ENCODE measurements at places on chromosomes 6 and 20.

DNA sequence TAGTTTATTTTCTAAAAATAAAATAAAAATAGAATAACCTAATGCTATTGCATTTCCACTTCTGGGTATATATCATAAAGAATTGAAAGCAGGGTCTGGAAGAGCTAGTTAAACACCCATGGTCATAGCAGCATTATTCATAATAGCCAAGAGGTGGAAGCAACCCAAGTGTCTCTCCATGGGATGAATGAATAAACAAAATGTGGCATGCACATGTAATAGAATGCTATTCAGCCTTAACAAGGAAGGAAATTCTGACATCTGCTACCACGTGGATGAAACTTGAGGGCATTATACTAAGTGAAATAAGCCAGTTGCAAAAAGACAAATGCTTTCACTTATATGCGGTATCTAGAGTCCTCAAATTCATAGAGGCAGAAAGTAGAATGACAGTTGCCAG, 130.8 kb downstream of the TIAM2 start:
- no peak for DNase-seq

GRCh38 chr20:33277471-33278441, 5.3 kb upstream of the BPIFB1 start:
- no peak for DNase-seq

GRCh38 chr20:4086771-4087687, 71.7 kb upstream of the RNF24 start:
- DNase-seq, result no peak

- DNase-seq, result no peak
These were observed 92.5 kb downstream of the PSMB1 start for GRCh38 chr6:170460641-170461040.

DNA sequence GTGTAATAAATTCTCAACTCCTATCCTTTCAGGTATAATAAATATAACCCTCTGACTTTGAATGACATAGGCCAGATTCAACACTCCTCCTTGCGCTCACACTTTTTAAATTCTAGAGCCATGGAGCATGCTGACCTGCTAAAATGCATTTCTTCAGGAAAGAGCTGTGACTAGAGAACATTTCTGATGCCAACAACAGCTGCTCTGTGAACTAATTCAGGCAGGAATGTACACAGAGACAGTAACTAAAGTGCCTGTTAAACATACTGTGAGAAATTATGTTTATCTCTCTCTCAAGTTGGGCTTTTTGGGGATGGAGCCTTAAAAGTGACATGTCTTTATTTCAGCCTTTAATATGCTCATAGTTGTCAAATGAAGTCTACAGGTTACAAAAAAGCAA, 8.3 kb downstream of the NHSL1 start:
- no peak for DNase-seq

- peak; percentile 93 for DNase-seq
These were observed 80.4 kb upstream of the ZNF184 start for GRCh38 chr6:27553123-27553904.

- DNase-seq, result peak; percentile 35
These were observed 61.2 kb downstream of the TNFAIP3 start for GRCh38 chr6:137928286-137928685.

GRCh38 chr20:574297-574942, 30.8 kb upstream of the CSNK2A1 start:
- no peak for DNase-seq

DNA sequence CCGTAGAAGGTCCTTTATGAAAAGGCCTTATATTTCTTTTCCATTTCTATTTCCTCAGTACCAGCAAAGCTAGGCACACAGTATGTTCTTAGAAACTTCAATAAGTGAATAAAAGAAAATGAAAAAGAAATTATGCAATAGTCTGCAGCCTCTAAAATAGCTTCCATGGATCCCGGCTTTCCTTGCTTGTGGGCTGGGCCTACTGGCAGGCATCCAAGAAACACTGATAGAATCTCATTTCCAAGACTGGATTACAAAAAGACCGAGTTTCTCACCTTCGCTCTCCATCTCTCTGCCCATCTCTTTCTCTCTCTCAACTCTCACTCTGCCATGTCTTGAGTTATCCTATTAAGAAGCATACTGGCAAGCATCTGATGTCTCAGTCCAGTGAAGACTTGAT, 187.5 kb upstream of the FKBP1C start:
- no peak for DNase-seq

DNA sequence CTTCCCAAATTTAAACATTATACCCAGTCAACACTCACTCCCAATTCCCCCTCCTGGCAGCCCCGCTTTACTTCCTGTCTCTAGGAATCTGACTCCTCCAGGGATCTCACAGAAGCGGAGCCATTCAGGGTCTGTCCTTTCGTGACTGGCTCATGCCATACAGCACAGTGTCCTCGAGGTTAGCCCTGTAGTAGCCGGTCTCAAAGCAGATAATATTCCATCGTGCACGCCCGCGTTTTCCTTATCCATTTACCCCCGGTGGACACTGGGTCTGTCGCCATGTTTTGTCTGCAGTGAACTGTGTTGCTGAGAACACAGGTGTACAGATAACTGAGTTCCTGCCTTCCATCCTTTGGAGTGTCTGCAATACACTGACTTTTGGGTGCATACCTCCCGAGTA, 95.3 kb downstream of the TTLL2 start:
- no peak for DNase-seq

DNA sequence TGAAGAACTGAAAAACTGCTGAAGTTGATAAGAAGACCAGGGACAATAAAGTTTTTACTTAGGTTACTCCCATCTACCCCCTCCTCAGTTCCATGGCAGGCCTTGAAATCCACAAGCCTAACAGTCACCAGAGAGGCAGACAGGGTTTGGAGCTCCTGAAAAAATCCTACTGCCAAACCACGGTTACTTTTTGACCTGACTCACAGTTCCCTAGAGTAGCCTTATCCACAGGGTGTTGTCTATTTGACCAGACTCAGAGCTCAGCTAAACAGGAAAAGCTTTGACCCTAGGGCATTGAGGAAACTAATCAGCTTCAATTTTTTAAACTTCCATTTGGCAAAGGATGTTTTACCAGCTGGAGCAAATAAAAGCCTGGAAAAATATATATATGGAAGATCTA, 257.7 kb upstream of the NT5E start:
- DNase-seq, result no peak

DNA sequence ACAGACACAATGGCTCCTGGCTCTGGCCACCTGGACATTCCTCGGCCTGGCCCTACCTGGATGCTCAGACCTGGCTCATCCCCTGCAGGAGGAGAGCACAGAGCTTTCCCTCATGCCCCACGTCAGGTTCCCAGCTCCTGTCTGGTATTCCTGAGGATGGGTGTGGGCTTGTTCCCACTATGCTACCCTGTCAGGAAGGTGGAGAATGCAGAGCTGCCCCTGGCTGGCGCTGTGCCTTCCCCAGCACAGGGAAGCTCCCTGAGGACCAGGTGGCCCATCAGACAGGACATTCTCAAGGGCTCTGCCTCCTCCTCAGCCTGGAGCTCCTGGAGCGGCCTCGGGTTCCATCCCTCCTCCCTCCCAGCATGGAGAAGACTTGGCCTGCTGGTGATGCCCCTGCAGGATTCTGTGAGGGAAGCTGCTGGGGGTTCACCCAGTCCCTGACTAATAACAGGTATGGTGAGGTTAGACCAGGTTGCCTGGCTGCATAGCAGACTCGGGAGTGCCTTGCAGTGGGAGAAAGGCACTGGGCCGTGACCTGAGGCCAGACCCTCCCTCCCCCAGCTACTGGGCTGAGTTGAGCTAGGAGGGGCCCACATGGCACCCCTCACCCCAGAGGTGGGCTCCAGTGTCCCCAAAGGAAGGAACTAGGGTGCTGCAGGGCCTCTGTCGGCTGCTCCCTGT, 156.0 kb upstream of the MLN start:
- no peak for DNase-seq

GRCh38 chr6:133055441-133055966, 185.7 kb upstream of the EYA4 start:
- no peak for DNase-seq

DNA sequence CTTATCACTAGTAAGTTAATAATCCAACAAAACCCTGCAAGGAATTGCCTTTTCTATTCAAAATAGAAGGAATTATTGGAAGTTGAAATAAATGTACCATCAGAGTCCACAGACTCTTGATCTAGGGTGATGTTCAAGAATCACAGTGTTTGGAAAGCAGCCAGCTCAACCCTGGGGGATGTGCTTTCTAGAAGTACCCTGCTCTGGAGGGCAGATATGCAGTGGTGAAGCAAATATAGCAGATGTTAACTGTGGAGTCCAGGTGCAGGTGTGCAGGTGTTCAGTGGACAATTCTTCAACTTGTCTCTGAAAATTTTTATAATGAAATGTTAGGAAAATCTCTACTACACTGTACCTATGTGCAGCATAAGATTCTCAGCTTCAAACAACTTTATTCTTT, 9.1 kb upstream of the INSM1 start:
- DNase-seq, result no peak

DNA sequence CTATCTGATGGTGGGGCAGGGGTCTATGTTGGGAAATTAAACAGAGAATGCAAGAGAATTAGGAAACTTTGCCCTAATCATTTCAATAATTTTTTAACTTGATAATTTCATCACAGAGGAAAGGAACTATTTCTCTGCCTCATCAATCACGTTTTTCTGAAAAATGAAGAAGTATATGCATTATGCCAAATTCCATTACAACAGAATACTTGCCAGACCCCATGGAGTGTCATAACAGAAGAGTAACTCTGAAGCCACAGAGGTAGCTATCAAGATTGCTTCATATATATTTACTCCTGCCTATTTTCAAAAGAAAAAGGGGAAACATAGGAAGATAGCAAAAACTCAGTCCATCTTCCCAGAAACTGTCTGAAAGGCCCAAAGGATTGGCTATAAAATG, 5.7 kb upstream of the USP49 start:
- DNase-seq, result no peak

- DNase-seq, result peak; percentile 25
These were observed 125.1 kb downstream of the LY86 start for GRCh38 chr6:6713657-6714056.

GRCh38 chr6:36285187-36285671, 15.4 kb downstream of the PNPLA1 start:
- no peak for DNase-seq

- no peak for DNase-seq
These were observed 1.6 kb downstream of the TOX2 start for GRCh38 chr20:43916073-43916880.

- no peak for DNase-seq
These were observed 52.0 kb downstream of the MAP3K5 start for GRCh38 chr6:136740050-136740974.

DNA sequence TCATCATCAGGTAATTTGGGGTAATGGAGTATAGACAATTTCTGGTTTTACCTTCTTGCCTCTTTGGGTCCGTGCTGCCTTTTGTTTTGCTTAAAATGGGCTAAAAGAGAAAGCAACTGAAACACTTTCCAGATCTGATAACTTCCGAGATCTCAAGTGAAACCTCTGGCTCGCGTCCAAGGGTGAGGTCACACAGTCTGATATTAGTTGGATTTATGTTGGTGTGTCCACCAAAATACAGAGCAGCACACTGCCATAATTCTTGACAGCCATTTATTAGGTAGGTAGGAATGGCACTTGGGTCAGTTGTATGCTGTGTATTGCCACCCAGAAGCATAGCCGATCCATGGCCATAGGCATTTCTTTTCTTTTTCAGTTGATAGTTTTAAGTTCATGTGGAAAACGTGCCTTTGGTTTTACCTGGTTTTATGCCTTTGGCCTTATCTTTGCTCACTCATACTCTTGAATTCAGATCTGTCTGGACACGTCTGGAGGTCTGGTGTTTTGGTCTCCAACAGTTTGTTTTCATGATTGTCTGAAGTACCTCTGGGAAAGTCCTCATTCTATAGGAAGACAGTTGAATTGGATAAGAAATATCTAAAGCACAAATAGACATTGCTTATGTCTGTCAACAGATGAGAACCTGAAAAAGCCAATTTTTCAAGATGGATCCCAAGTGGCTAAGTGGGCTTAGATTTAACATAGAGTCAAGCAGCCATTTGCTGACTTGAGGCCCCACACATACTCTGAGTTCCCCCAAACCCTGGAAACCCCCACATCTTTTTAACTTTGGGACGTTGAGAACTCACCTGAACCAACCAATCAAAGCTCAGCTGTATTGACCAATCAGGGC, 320.8 kb downstream of the SOX4 start:
- DNase-seq, result no peak

DNA sequence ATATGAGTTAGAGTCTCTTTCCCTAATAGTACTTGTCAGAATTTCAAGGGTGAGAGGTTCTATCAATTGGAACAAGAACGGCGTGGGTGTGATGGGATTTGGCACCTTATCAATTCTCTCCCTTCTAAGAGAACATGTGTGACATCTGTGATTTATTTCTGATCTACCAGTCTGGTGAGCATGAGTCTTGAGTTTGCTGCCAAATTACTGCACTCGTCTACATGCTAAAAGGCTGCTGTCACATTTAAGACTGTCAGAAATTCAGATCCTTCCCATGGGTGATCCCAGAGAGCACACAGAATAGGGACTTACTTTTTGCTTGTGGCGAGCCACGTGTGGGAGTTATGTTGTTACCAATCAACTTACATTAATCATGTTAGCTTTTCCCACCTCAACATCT, 370.2 kb upstream of the SASH1 start:
- DNase-seq, result no peak

DNA sequence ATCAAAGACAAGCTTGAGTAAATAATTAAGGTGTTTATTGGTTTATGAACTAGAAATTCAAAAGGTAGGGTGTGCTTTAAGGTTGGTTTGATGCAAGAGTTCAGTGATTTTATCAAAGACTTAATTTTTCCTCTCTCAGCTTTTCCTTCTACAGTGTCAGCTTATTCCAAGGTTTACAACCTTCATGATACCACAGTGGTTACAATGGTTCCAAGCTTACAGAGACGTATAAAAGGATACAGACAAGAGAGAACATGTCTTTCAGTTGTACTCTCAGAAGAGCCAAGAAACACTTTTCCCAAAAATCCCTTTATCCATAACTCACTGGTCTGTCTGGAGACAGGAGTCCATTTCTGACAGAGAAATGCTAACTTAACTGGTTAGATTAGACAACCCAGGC, 93.5 kb upstream of the LOC128125822 start:
- no peak for DNase-seq

GRCh38 chr20:62134735-62135231, 8.4 kb downstream of the PSMA7 start:
- no peak for DNase-seq

GRCh38 chr6:90820436-90820835, 233.6 kb upstream of the MAP3K7 start:
- no peak for DNase-seq

DNA sequence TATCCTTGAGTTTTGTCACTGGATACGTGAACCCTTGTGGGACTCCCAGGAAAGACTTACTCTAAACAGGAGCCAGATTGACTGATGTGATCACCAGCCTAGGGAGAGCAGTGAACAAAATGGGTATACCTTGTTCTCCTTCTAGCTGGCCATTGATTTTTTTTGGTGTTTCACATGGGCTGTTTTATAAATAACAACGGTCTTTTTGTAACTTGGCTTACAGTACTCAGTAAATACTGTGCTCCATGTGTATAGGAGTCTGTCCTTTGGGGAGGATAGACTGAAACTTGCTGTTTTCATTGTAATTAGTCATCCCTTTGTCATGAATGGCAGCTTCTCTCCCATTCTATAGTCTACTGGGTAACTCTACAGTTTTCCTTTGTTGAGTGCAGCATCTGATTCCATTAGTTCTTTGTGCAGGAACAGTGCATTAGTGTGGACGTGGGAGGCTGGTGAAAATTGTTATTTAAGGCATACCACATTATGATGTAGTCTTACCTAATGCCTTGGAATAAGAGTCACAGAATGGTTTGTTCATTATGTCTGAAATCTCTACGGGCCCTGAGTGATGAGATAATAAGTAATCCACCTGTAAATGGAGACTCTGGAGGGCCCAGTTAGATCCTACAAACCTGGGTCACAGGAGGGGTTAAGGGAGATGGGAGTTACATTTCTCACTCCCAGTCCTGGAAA, 89.5 kb downstream of the TIAM2 start:
- DNase-seq, result no peak

- DNase-seq, result peak; percentile 89
These were observed 2.6 kb downstream of the TAGAP start for GRCh38 chr6:159042003-159042825.

All from activated CD4-positive, alpha-beta T cell treated with anti-CD3 and anti-CD28 coated beads, Interleukin-2, amount 50 U/mL, for 16 hours (primary cell).